ENCODE measurements at places on chromosomes 7 and 10. TPM values are rescaled to one million over a fixed set of nuclear protein-coding genes. Genes with fewer than 3 reads are reported as not detected.

DNA sequence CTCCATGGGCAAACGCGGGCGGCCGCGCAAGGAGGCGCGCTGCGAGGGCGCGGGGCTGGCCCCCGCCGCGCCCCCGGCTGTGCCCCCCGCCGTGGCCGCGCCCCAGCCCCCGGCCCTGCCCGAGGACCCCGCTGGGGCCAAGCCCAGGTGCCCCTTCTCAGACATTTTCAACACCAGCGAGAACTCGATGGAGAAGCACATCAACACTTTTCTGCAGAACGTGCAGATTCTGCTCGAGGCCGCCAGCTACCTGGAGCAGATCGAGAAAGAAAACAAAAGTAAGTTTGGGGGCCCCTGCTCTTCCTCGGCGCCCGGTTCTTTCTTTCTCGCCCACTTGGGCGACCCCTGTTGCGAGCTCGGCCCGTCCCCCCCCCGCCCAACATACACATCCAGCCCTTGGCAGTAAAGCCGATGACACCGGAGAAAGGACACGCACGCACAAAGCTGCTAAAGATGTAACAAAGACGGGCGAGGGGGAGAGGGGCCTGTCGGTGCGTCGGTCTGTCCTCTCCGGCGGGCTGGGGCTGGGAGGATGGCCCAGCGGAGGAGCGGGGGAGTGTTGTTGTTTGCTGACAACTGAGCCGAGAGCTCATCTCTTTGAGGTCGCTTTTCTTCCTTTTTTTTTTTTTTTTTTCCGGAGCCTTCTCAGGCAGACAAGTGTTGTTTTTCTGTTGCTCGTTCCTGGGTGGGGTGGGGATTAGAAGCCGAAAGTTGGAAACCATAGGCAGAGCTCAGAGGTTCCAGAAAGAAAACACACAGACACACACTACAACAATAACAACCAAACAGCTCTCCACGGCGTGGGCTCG lies 604 bp downstream of the MXI1 start:
- DNase-seq: peak; percentile 59

DNA sequence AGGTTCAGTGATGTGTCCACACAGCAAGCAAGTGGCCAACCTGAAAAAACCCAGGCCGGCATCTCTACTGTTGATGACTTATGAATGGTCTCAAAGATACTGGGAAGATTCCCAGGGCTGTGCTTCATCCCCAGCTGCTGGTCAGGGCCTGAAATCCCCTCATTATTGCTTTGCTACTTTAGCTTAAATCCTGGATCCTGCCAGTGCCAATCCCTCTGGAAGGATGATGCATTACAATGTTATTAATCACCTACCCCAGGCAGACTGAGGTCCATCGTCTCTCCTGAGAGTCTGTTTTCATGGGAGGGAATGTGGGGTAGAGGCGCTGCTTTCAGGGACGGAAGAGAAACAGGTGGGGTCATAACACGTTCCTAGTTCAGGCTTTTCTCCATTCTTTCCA lies 371.6 kb downstream of the RPS24 start:
- DNase-seq: no peak

DNA sequence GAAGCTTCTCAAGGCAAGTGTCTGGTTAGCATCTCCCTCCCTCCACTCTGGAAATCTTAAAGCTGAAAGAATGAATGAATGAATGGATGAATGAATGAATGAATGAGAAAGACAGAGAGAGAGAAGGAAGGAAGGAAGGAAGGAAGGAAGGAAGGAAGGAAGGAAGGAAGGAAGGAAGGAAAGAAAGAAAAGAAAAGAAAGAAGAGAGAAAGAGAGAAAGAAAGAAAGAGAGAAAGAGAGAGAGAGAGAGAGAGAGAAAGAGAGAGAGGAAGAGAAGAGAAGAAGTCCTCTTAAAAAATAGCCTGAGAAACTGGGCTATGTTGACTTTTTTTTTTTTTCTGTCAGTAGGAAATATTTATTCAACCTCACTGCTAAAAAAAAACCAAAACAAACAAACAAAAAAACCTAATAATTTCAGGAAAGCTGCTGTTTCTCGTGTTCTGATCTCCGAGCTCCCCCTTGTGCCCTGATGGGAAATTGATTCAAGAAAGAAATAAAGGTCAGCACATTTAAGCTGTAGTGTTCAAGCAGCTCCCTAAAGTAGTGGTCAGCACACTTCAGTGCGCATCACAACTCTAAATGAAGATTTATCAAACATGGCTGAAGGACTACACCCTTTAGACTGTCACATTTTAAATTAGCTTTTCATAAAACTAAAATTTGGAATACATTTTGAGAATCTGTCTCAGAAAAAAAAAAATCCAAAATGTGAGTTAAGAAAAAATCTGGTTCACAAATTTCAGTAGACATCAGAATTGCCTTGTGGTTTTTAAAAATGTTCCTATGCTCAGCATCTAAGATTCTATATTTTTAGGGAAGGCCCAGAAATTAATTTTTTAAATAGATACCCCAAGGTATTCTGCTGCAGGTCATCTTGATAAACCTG lies 154.3 kb downstream of the ELAPOR2 start:
- DNase-seq: peak; percentile 21

ZNF37A gene
- 9.7 TPM for polyA plus RNA-seq

GRCh38 chr10:79488336-79488735 lies 24.0 kb upstream of the EIF5AL1 start:
- DNase-seq: no peak

- DNase-seq: no peak
Observed at GRCh38 chr10:132991706-132992432, 49.5 kb upstream of the CFAP46 start.

LEP gene
- polyA plus RNA-seq: not detected

- DNase-seq: peak; percentile 53
Observed at GRCh38 chr10:115092555-115093285, 445 bp upstream of the ATRNL1 start.

VOPP1 gene
- not detected for polyA plus RNA-seq

All from muscle of arm (tissue), 14 donors.